Ureter (tissue), 1 donor: ENCODE measurements at places on chromosomes 1 and 21. TPM values are rescaled to one million over a fixed set of nuclear protein-coding genes. Genes with fewer than 3 reads are reported as not detected.

MYBPH gene
- total RNA-seq: not detected

LAMB3 gene
- 58.5 TPM for total RNA-seq

GRCh38 chr1:40140211-40140973 lies 20.8 kb upstream of the RLF start:
- no peak for DNase-seq

FMO2 gene
- 6.7 TPM for total RNA-seq

- no peak for DNase-seq
Observed at GRCh38 chr1:230994860-230995259, 16.0 kb downstream of the ARV1 start.

GRCh38 chr1:12287869-12288268 lies 58.0 kb downstream of the VPS13D start:
- no peak for DNase-seq

DNA sequence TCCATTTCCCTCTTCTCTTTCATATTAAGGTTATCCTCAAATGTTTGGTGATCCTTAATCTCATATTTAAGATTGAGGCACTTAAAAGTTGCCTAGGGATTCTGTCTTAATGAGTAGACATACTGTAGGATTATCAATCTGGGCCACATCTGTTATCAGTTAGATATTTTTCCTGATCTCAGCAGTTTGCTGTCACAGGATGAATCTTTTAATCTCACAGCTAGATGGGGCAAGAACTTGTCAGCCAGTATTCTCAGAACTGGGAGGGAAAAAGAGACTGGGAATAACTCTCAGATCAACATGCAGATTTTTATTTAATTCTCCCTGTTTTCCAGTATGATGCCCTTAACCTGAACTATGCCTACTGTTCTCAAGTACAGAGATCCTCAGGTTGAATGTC lies 14.0 kb downstream of the ZNF644 start:
- no peak for DNase-seq

DNA sequence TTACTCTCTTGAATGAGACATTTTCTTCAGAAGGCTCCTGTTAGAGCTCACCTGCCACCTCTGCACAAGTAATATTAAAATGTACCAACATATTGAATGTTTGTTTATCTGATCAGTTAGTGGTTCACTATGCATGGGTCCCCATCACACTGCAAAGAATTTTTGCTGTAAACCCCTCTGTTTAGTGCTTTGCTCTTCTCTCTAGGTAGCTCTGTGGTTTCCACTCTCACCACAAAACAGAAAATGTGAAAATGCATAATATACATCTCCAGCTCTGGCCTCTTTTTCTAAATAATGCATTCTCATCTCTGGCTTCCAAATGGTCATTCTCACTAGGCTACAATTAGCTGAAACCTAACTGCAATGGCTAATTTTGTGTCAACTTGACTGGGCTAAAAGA lies 176.7 kb downstream of the TRIM33 start:
- DNase-seq: no peak

- no peak for DNase-seq
Observed at GRCh38 chr1:11740258-11741192, 4.6 kb downstream of the AGTRAP start.

DNA sequence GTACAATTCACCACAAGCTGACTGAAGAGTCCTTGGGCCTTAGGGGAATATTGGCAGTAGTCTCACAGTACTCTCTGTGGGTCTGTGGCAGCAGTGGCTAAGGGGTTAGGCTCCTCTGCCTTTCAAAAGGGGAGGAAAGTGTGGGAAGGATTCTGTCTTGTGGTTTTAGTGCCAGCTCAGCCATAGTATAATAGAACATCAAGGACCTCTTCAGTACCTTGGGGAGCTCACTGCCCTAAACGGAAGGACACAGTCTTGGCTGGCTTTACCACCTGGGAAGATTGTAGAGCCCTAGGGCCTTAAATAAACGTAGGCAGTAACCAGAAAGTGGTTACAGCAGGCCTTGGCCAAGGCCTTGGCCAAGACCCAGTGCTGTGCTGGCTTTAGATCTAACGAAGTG lies 265.7 kb downstream of the COL11A1 start:
- DNase-seq: no peak

DNA sequence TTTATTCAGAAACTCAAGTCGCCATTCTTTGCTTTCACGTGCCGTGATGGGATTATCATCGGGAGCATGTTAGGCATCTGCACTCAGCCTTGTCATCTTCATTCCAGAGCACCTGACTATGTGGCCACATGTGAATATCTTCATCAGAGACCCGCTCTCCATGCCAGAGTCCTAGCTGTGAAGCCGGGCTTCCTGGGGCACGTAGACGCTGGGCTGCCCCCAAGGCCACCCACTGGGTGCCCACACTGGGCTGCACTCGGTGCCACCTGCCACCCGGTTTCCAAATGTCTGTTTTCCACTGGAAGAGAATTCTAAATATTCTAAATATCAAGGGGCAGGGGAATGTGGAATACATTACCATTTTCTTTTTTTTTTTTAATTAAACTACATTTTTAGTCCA lies 43.8 kb downstream of the SLC37A1 start:
- no peak for DNase-seq

ZBTB8B gene
- 0.57 TPM for total RNA-seq

DNA sequence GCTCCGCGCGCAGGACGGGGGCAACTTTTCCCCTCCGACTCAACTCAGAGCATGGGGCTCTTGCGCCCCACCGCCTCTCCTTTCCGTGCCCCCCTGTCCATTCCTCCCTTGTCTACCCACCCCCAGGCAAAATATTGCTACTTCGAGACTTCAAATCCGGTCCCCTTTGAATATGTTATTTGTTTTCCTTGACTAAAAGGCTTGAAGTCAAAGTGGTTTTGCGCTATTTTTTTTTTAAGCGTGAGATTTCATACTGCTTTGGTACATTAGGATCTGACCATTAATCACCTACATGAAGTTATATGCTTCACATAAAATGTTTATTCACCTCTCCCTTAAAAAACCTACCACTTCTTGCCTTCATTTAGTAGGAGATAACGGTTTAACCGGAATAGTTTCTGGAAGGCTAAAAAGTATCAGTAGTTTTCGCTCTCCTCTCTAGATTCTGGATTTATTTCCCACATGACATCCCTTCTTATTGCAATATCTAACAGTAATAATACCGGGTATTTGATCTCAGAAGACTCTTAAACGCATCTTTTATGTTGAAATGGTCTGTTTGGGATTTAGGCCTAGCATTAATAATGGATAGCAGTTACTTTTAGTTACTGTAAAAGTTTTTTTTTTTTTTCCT lies 1.6 kb downstream of the NFIA start:
- no peak for DNase-seq

DNA sequence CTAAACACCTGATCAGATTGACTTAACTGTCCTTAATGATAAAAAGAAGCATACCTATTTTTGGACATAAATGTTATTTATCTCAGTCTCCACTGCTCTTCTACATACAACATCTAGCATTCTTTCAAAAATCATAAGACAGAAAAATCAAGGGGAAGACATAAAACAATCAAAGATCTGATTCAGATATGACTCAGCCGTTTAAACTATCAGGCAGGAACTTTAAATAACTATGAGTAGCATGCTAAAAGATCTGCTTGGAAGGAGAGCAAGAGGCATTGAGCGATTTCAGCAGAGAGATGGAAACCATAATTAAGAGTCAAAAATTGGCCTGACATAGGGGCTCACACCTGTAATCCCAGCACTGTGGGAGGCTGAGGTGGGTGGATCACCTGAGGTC lies 27.2 kb upstream of the SLC22A15 start:
- no peak for DNase-seq

DNA sequence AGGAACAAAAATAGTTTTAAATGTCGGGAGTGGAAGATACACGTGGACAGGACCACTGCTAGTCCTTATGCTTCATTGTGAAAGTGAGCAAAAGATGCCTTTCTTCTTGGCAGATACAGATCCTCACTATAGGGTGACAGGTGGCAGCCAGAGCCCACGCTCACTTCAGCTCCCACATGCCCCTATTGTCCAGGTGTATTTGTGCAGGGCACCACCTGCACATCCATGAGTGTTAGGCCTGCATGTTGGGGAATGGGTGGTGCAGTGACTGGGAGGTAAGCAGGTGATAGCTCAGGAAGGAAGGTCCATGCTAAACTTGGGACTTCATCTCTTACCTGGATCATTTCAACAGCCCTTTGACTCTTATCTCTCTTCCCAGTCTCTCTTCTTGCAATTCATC lies 27.4 kb downstream of the SLC5A9 start:
- no peak for DNase-seq

IL20 gene
- total RNA-seq: not detected

GRCh38 chr21:16085421-16085820 lies 355.6 kb downstream of the USP25 start:
- no peak for DNase-seq

GRCh38 chr1:210855440-210855839 lies 278.5 kb downstream of the KCNH1 start:
- no peak for DNase-seq

SLC27A3 gene
- 28.8 TPM for total RNA-seq
